H1 (cell line): ENCODE measurements at places on chromosomes 3 and 15. TPM values are rescaled to one million over a fixed set of nuclear protein-coding genes. Genes with fewer than 3 reads are reported as not detected.

UPK1B gene
- 0.29 and 0.67 TPM in 2 replicates for total RNA-seq

DNA sequence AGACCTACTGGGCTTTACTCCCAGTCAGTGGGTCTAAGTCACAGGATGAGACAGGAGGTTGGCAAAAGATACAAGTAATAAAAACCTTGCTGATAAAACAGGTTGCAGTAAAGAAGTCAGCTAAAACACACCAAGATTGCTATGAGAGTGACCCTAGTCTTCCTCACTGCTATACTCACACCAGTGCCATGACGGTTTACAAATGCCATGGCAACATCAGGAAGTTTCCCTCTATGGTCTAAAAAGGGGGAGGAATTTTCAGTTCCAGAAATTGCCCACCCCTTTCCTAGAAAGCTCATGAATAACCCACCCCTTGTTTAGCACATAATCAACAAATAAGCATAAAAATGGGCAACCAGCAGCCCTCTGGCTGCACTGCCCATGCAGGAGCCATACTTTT, 966.7 kb upstream of the ROBO1 start:
- DNase-seq, result no peak

- no peak for DNase-seq
Measured at GRCh38 chr3:43217206-43217605, 69.1 kb upstream of the SNRK start.

GRCh38 chr15:84748274-84749110, at the start of gene ZNF592:
Gene ZNF592, plus strand, starts transcription at chr15:84748592. Its CDS starts 34,084 bp downstream, at chr15:84782676.
- peak; percentile 82 for DNase-seq

DNA sequence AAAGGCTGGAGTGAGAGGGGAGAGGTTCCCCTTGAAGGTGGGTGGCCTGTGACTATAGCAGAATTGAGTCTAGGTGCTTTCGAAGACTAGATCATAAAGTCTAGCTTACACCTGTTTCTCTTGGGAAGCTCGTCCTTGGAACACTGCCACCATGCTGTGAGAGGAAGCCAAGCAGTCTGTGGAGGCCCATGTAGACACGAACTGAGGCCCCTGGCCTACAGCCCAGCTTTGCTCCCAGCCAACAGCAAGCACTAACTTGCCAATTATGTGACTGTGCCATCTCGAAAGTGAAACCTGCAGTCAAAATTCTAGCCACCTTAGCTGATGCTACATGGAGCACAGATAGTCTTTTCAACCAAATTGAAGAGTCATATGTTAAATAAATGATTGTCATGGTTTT, 190.5 kb upstream of the NECTIN3 start:
- no peak for DNase-seq

DNA sequence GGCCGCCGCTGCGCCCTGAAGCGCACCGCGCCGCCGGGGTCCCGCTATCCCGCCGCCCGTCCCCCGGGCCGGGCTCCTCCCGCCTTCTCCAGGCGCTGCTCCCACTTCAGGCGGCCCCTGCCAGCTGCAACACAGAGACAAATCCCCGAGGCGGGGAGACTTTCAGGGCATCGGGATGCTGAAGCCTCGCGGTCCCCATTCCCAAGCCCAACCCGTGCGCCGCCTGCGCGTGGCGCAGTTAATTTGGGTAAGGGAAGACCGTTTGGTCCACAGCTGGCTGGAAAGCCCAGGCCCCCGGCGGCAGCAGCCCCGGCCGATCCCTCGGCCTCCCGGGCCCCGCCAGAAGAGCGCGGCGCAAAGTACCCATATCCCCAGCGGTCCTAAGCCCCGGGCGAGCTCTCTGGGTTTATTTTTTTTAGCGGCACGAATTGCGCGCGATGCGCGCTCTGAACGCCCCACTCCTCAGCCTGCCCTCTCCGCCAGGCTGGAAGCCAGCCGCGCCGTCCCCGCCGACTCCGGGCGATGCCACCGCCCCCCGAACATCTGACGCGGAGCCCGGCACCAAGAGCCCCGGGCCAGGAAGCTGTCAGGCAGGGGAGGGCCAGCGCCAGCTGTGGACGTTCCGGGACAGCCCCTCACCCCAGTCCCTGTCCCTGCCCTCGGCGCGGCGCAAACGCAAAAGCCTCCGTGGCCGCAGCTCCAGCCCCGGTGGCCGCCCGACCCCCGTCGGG, 517 bp downstream of the FBN1 start:
- DNase-seq, result no peak
